ENCODE measurements at places on chromosomes 4 and X. TPM values are rescaled to one million over a fixed set of nuclear protein-coding genes. Genes with fewer than 3 reads are reported as not detected.
A peak's percentile ranks its signal among the peaks of the same experiment; 100 is the strongest.

- no peaks in the 10 kb centered on the region for H3K27me3 ChIP-seq
- H3K27ac ChIP-seq, result peak overlapping the region; percentile 20
- H3K36me3 ChIP-seq, result no peaks in the 10 kb centered on the region
- no peak overlapping the region for H3K4me3 ChIP-seq
- no peak for DNase-seq
- H3K4me1 ChIP-seq, result peaks cover 5% of the 10 kb centered on the region
Measured at GRCh38 chr4:173415885-173416653, 17.2 kb upstream of the SCRG1 start.

DNA sequence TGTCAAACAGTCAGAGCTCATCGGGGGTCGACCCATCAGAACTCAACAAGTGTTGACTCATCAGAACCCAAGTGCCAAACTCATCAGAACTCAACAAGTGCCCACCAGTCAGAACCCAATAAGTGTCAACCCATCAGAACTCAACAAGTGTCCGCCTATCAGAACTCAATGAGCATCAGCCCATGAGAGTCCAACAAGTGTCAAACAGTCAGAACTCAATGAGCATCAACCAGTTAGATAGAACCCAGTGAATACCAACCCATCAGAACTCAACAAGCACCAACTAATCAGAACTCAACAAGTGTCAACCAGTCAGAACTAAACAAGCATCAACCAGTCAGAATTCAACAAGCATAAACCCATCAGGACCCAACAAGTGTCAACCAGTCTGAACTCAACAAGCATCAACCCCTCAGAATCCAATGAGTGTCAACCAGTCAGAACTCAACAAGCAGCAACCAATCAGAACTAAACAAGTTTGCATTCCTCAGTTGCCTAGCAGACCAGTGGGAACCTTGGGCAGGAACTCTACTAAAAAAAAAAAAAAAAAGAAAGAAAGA is 115.3 kb downstream of the PRKX start:
- no peak for DNase-seq
- H3K4me1 ChIP-seq, result no peaks in the 10 kb centered on the region
- no peaks in the 10 kb centered on the region for H3K36me3 ChIP-seq

DNA sequence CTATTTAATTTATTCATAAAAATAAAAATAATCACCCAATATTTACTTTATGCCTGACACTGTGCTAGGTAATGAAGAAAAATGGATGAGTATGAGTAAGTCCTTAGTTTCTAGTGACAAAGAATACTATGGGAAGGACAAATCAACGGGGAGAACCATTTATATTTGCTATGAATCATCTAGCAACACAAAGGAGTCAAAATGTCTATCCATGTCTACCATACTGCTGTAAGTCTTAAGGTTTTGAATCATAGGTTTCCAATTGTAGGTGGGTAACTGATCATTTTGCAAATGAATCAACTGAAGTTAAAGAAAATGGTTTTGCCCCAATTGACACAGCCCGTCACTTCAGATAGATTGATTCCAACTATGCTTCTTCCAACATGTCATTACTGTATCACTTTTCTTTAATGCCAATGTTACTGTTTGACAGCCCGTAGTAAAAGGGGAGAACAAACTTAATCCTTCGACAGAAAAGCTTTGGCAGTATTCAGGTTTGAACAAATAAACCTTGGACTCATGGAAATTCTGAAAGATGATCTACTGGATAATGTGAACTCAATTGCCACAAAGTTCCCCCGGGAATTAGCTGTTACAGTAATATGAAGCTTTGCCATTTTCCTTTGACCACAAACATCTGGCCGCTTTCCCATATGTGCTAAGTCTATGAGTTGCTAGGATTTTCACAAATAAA is 3.2 kb downstream of the TDO2 start:
- H3K27me3 ChIP-seq, result no peaks in the 10 kb centered on the region
- DNase-seq, result no peak
- H3K4me1 ChIP-seq, result no peaks in the 10 kb centered on the region
- H3K36me3 ChIP-seq, result no peaks in the 10 kb centered on the region
- no peak overlapping the region for H3K4me3 ChIP-seq
- H3K27ac ChIP-seq, result no peak overlapping the region

DNA sequence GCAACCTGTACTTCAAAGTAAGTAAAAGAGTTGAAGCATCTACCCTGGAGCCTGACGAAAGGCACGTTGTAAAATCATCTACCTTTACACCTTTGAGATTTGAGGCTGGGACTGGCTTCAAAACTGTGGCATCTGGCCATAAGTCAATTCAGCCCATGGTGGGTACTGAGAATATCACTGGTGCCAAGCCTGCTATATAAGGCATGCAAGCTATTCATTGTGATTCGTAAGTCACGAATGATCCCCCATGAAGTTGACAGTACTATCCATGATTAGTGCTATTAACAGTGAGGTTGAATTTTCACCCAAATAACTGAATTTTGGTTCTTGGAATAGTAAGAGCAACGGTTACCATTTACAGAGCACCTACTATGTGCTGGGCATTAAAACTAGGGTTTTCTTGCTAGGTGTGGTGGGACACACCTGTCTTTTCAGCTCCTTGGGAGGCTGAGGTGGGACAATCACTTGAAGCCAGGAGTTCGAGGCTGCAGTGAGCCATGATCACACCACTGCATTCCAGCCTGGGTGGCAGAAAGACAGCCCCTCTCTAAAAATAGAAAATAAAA is 39.8 kb downstream of the IRF2 start:
- no peaks in the 10 kb centered on the region for H3K27me3 ChIP-seq
- no peak overlapping the region for H3K4me3 ChIP-seq
- H3K27ac ChIP-seq, result no peak overlapping the region
- DNase-seq, result no peak

- no peaks in the 10 kb centered on the region for H3K27me3 ChIP-seq
- peaks cover 14% of the 10 kb centered on the region for H3K4me1 ChIP-seq
- no peaks in the 10 kb centered on the region for H3K36me3 ChIP-seq
- peak overlapping the region; percentile 53 for H3K27ac ChIP-seq
- H3K4me3 ChIP-seq, result no peak overlapping the region
Measured at GRCh38 chrX:20252381-20253231, 14.1 kb downstream of the RPS6KA3 start.

- no peak overlapping the region for H3K4me3 ChIP-seq
- H3K27ac ChIP-seq, result no peak overlapping the region
- no peaks in the 10 kb centered on the region for H3K4me1 ChIP-seq
- no peaks in the 10 kb centered on the region for H3K27me3 ChIP-seq
Measured at GRCh38 chr4:123346330-123346940, 50.2 kb upstream of the SPRY1 start.

GRCh38 chr4:128060121-128060698 is 902 bp upstream of the LARP1B start:
- H3K27ac ChIP-seq, result peak overlapping the region; percentile 90
- peak overlapping the region; percentile 38 for H3K4me3 ChIP-seq
- peak; percentile 34 for DNase-seq
- H3K4me1 ChIP-seq, result peaks cover 15% of the 10 kb centered on the region
- H3K36me3 ChIP-seq, result no peaks in the 10 kb centered on the region

DNA sequence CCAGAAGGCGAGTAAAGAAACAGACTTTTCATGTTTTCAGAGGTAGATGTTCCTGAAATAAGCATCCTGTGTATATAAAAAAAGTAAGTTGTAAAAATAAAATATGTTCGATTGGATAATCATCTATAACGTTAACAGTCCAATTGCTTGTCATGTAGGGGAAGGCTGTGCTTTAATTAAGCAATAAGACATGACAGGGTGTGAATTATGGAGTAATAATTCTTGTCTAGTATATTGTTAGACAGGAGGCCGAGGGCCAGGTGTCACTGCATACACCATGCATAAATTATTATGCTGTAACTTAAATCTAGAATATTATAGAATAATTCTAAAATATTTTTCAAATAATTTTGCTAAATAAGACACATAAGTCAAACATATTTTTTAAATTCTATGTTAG is 494.6 kb upstream of the TENM3 start:
- H3K36me3 ChIP-seq, result no peaks in the 10 kb centered on the region
- H3K4me1 ChIP-seq, result no peaks in the 10 kb centered on the region
- no peak overlapping the region for H3K4me3 ChIP-seq
- H3K27me3 ChIP-seq, result no peaks in the 10 kb centered on the region
- H3K27ac ChIP-seq, result no peak overlapping the region

- H3K36me3 ChIP-seq, result no peaks in the 10 kb centered on the region
- no peaks in the 10 kb centered on the region for H3K27me3 ChIP-seq
- DNase-seq, result no peak
- H3K4me3 ChIP-seq, result peak overlapping the region; percentile 53
- peak overlapping the region; percentile 63 for H3K27ac ChIP-seq
Measured at GRCh38 chr4:87390551-87390890, 467 bp downstream of the HSD17B11 start.

- no peaks in the 10 kb centered on the region for H3K36me3 ChIP-seq
- H3K27me3 ChIP-seq, result no peaks in the 10 kb centered on the region
- peaks cover 24% of the 10 kb centered on the region for H3K4me1 ChIP-seq
- peak overlapping the region; percentile 59 for H3K27ac ChIP-seq
Measured at GRCh38 chrX:17737986-17738713, 857 bp downstream of the SCML1 start.

DNA sequence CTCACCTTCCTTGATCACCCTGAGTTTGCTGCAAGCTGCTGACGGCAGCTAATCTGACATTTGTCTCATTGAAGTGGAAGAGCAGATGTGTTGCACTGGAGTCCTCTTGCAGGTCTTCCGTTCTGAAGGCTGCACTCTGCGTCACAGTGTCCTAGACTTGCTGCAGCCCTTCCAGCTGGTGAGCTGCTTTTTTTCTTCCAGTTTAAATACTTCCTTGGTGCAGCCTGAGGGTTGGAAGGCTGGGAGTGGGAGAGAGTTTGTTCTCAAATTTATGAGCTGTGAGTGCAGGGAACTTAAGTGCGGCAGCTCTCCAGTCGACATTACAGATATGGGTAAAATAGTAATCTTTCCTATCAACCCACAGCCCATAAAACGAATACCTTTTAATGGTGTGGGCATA is 303.6 kb upstream of the FAT1 start:
- no peak overlapping the region for H3K27ac ChIP-seq
- no peaks in the 10 kb centered on the region for H3K36me3 ChIP-seq
- H3K4me3 ChIP-seq, result no peak overlapping the region
- no peaks in the 10 kb centered on the region for H3K4me1 ChIP-seq
- H3K27me3 ChIP-seq, result no peaks in the 10 kb centered on the region

DNA sequence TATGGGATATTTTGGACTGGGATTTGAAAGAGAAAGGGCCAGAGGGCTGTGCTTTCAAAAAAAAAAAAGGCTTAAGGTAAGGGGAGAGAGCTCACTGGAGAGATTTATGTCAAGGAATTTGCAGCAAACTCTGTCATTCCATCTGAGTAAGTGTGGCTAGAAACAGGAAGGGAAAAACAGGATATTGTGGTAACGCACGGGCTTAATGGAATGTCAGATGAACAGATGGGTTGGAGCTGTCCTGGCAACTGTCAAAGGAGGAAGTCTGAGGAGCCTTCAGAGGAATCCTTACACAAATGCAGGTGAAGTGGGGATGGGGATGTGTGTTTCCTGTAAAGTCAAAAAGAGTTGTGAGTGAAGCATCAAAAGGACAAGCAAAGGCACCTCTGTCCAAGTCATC is 15.1 kb upstream of the NKX3-2 start:
- DNase-seq, result no peak
- H3K27me3 ChIP-seq, result no peaks in the 10 kb centered on the region
- no peak overlapping the region for H3K4me3 ChIP-seq
- no peak overlapping the region for H3K27ac ChIP-seq

DNA sequence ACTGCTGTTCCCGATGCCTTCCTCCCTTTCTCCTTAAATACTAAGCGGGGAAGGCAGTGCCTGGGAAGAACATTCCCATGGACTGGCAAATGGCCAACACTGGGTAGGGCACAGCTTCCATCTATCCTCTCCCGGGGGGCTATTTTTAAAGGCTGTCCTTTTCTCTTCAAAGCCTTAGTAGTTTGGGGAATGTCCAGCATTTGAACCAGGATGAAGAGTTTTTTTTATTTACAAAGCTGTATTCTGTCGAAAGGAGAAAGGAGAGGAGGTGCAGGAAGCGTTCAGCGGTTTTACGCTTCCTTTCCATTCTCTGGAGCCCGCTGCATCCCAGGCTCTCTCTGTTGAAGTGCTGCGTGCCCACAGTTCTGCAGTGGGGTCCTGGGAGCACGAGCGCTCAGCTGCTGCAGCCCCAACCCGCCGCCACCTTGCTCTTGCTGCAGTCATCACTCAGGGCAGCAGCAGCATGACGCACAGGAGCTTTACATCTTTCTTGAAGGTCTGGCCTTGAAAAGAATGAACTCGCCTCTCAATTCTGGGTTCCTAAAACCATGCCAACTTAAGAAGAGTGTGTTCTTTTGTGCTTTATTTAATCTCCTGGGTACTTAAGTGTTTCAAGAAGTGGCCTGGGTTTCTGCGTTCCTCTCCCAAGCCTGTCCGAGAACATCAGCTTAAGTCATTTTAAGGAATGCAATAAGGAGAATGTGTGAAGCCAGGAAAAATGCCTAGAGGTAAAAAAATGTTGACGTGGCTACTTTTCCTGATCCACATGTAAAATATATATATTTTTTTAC is 427.2 kb downstream of the MAPK10 start:
- DNase-seq, result no peak
- H3K4me1 ChIP-seq, result no peaks in the 10 kb centered on the region
- H3K4me3 ChIP-seq, result no peak overlapping the region

GRCh38 chr4:65046192-65047133 is 623.8 kb downstream of the EPHA5 start:
- H3K4me1 ChIP-seq, result no peaks in the 10 kb centered on the region
- no peak overlapping the region for H3K27ac ChIP-seq
- H3K36me3 ChIP-seq, result no peaks in the 10 kb centered on the region
- DNase-seq, result no peak

DNA sequence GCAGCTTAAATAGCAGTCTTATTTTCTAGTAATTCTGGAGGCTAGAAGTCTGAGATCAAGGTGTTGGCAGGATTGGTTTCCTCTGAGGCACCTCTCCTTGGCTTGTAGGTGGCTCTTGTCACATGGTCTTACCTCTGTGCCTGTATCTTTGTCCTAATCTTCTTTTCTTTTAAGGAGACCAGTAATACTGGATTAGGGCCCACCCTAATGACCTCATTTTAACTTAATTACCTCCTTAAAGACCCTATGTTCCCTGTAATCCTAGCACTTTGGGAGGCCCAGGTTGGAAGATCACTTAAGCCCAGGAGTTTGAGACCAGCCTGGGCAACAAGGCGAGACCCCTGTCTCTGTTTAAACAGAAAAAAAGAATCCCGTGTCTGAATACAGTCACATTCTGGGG is 38.9 kb downstream of the ARHGAP10 start:
- H3K4me1 ChIP-seq, result no peaks in the 10 kb centered on the region
- no peak overlapping the region for H3K4me3 ChIP-seq
- H3K27ac ChIP-seq, result no peak overlapping the region
- no peaks in the 10 kb centered on the region for H3K36me3 ChIP-seq
- no peak for DNase-seq

Gene TIMP1
- 50.9 TPM for total RNA-seq

Gene YY2
- 1.2 TPM for total RNA-seq

Gene LRIT3
- total RNA-seq, result not detected

Gene IL13RA2
- total RNA-seq, result not detected
